Stomach (tissue), 19 donors: ENCODE measurements at places on chromosomes 5 and 9. TPM values are rescaled to one million over a fixed set of nuclear protein-coding genes. Genes with fewer than 3 reads are reported as not detected.

Gene LCN9
- total RNA-seq, result not detected

Gene SLC25A46
- total RNA-seq, result 84.6 TPM

Gene MAMDC2
- total RNA-seq, result 91.4 TPM

GRCh38 chr5:60173667-60174066 lies 280.1 kb upstream of the PDE4D start:
- no peak overlapping the region for H3K4me3 ChIP-seq
- H3K4me1 ChIP-seq, result no peaks in the 10 kb centered on the region
- H3K36me3 ChIP-seq, result no peaks in the 10 kb centered on the region
- DNase-seq, result no peak

DNA sequence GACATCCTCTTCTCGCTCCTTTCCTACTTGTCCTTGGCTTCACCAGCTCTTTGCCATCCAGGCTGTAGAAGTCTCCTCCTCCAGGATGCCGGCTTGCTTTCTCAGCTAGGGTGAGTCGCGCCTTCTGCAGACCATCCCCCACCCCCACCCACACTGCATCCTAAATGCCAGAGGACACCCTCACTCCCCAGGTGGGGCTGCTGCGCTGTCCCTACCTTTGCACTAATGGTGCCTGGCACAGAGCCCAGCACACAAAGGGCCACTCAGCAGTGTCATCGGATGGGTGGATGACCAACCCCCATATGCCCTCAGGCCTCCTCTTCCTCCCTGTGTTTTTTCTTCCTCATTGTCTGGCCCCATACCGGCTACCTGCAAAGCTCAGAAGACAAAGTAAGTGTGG lies 14.8 kb downstream of the IL9 start:
- DNase-seq, result no peak
- H3K4me3 ChIP-seq, result no peak overlapping the region
- H3K27me3 ChIP-seq, result peaks cover 8% of the 10 kb centered on the region
- no peaks in the 10 kb centered on the region for H3K36me3 ChIP-seq
- no peaks in the 10 kb centered on the region for H3K4me1 ChIP-seq
- H3K27ac ChIP-seq, result no peak overlapping the region
